ENCODE measurements at places on chromosomes 5 and 9.

DNA sequence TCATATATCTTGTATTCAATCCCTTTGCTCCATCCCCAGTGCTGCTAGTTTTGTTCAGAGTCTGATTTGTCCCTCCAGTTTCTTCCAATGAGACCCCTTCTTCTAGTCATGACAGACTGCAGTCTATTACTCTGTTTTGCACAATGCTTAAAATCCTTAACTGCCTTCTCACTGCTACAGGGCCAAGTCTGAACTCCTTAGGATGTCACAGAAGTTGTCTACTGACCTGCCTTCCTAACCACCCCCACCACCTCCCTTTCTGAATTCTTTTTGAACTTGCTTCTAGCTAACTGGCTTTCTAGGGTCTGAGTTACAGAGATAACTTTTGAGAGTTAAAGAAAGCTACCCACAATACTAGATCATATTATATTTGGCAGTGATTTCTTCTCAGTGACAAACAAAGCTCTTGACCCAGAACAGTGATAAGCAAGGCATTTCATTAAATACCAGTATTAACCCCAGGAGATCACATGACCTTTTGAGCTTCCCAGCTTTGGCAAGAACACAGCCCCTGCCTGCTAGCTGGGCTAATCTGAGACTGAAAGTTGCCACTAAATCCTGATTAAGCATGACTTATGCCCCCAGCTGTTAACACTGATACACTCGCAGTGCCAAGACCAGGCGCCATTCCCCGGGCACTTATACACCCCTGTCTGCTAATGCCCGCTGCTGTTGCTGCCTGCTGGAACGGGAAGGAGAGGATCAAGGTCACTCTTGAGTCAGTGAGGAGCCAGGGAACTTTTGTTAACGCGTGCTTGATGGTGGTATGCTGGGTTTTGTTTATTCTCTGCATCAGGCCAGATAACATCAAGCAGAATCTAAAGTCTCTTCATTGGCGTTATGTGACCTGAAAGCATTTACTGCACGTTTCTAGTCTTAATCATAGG lies 36.4 kb upstream of the ADAMTSL1 start:
- no peak for DNase-seq

DNA sequence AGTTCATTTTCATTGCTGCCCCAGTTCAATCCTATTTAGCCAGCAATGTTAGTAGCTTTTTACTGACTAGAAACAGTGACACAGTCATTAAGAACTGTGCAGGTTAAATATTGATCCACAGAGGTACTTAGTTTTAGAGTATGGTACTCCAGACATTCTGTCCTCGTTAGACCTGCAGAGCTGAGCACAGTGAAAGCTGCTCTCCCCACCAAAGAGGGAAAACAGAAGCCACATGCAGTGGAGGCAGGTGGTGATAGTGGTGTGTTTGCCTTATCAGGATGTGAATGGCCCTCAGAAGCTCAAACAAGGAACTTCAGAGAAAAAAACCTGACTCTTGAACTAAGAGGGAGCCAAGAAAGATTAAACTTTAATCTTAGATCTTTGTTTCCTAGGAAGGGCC lies 75.5 kb downstream of the UNC13B start:
- no peak for DNase-seq

- DNase-seq = no peak
Observed at GRCh38 chr5:103458497-103459040, 104.0 kb downstream of the NUDT12 start.

- DNase-seq = no peak
Observed at GRCh38 chr5:179536676-179537075, 13.7 kb upstream of the RUFY1 start.

DNA sequence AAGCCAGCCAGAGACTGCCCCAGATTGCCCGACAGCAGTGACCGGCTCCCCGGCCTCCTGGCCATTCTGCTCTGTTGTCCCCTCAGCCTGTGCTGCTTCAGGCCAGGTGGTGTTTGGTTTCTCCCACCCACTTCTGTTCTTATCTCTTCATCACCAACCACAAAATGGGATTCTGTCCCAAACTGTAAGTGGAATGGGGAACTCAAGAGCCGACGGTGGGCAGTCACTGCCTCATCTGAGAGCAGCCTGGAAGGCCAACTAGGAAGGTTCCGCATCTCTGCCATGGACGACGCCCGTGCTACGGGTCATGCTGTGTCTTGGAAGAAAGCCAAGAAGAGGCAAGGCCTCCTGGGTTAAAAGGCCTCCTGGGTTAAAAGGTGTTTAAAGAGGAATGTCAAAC lies 219.0 kb upstream of the PIK3R1 start:
- DNase-seq = no peak

DNA sequence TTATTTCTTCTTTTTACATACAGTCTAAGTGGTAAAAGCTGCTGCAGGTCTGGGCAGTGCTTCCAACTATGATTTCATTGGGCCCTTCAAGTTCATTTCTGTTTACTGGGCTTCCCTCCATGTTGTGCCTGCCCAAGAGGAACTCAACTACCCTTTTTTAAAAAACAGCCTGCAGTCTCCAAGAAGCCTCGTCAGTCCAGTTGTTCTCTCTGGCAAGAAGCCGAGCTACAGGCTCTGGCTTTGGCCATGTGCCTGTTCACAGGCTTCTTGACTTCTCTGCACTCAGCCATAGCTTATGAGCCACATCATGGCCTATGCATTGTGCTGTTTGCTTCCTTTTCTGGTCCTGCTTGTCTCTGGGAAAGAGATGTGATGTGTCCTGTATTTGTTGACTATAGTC lies 119.7 kb upstream of the PJA2 start:
- DNase-seq = no peak

- no peak for DNase-seq
Observed at GRCh38 chr9:97487107-97487506, 14.4 kb upstream of the TMOD1 start.

DNA sequence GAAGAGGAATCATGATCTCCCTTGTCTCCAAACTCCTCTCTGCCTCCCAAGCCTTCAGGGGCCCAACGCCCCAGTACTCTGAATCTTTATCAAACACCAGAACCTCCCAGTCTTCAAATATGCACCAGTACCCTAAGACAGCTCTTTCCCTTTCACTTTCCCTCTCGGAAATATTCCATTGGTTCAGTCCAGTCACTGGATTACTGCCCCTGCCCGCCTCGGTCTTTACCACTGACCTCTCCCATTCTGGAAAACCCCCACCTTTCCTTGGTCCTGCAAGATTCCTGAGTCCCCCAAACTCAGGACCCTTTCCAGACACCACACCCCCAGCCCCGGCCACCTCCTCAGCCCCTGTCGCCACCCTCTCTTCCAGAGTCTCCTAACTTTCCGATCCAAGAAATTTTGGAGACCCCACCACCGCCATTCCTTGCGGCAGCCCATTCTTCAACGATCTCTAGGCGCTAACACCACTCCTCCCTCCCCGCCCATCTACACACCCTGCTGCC lies 674 bp downstream of the C5orf15 start:
- no peak for DNase-seq

GRCh38 chr9:79195879-79196278 lies 375.9 kb upstream of the TLE4 start:
- DNase-seq = no peak

GRCh38 chr5:14695152-14695551 lies 30.6 kb downstream of the OTULIN start:
- DNase-seq = no peak

- no peak for DNase-seq
Observed at GRCh38 chr9:2967766-2968165, 123.9 kb upstream of the PUM3 start.

- DNase-seq = no peak
Observed at GRCh38 chr9:117868594-117868993, 164.4 kb downstream of the TLR4 start.

GRCh38 chr9:3736161-3736560 lies 210.4 kb upstream of the RFX3 start:
- DNase-seq = no peak

GRCh38 chr9:112571624-112572355 lies 85.2 kb downstream of the KIAA1958 start:
- no peak for DNase-seq

GRCh38 chr5:1643651-1644392 lies 120.1 kb upstream of the LPCAT1 start:
- no peak for DNase-seq

DNA sequence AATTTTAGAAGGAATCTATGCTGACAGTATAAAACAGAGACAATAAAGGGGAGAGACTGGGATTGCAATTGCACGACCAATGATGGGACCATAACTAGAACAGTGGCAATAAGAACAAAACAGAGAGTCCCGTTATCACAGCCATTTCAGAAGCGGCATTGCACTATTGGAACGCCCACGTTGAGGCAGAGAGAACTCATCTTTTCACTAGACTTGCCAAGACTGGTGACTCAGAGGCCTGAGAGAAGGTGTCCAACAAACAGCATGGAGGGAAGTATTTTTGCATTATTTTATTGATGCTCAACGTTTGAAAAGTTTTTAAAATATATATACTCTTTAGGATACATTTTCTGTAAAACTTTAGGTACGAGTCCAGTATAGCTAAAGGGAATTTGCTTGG lies 737.7 kb downstream of the TLE1 start:
- DNase-seq = no peak

GRCh38 chr9:101705135-101705661 lies 33.2 kb downstream of the GRIN3A start:
- DNase-seq = no peak

- DNase-seq = no peak
Observed at GRCh38 chr9:113935677-113936380, 59.7 kb downstream of the ZNF618 start.

- no peak for DNase-seq
Observed at GRCh38 chr5:74336297-74336696, 304.2 kb downstream of the ENC1 start.

DNA sequence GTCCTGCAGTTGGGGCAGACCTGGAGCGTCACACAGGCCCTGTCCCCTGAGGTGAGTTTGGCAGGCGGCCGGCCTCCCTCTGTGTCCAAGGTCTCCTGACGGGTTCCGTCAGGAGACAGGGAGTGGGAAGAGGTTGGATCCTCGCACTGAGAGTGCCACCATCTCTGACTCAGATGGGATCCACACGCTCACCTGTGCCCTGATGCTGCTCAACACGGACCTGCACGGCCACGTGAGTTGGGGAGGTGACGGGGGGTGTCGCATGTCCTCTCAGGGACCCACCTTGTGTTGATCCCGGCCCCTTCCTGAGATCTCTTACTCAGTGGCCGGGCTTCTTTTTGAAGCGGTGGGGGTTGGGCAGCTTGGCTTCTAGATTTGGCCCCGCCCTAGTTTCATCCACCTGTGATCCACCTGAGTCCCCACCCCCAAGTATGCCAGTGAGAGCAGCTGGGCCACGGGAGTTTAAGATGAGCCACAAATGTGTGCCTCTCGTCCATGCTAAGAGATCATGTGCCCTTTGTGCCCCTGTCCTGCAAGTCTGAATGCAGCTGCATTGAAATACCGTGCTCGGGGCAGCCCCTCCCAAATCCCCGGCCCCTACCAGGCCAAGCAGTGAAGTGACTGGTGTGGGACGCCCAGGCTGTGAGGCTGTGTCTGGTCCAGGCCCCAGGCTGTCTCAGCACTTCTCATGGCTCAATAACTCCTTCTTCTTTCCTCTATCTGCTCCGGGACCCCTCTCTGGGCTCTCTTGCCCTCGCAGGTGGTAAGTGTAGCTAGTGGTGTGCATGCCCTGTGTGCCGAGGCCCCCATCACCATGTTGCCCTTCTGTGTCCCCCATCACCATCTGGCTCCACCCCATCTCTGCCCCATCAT lies 27.2 kb downstream of the PSD2 start:
- no peak for DNase-seq

DNA sequence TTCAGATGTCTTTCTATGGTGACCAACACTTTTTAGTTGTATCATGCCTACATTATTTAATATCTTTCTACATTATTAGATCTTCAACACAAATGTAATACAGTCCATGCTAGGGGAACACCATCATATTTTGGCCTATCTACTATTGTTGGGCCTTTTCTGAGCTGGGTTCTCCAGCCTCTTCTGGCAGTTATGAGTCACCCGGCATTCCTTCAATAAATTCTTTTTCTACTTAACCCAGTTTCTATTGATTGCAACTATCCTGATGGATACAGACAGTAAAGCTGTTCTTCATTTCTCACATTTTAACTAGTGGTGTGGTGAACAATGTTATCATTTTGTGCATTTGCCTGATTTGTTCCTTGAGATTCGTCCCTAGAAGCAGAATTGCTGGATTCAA lies 529.3 kb downstream of the BNC2 start:
- no peak for DNase-seq

GRCh38 chr9:4792054-4792571 lies 631 bp upstream of the RCL1 start:
- no peak for DNase-seq

DNA sequence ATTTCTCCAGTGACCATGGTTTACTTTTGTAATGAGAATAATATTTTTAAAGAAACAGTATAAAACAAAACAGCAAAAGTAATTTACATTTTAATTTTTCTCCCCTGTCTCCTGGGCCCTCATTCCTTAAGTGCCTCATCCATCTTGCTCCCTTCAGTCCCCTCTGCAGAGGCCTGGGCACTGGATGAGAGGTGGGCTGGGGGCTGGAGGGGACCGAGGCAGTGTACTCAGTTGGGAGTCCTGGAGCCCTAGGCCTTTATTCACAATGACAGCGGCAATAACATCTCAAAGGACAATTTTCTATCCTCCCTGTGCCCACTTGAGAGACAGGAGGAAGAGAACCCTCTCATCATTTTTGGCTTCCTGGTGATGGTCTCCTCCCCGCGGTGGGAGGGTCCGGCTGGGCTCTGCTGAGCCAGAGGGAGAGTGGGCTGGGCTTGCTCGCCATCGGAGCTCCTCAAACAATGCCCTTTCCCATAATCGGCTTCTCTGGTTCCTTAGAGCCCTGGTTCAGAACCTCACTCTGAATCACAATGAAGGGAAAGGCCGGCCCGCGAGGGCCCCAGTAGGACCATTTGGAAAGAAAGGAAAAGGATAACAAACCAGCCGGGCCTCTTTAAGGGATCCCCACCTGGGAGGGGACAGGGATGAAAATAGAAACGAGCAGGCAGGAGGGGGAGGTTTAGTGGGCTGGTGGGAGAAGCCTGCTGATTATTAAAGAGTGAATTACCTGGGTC lies 9.7 kb upstream of the SMIM32 start:
- no peak for DNase-seq

DNA sequence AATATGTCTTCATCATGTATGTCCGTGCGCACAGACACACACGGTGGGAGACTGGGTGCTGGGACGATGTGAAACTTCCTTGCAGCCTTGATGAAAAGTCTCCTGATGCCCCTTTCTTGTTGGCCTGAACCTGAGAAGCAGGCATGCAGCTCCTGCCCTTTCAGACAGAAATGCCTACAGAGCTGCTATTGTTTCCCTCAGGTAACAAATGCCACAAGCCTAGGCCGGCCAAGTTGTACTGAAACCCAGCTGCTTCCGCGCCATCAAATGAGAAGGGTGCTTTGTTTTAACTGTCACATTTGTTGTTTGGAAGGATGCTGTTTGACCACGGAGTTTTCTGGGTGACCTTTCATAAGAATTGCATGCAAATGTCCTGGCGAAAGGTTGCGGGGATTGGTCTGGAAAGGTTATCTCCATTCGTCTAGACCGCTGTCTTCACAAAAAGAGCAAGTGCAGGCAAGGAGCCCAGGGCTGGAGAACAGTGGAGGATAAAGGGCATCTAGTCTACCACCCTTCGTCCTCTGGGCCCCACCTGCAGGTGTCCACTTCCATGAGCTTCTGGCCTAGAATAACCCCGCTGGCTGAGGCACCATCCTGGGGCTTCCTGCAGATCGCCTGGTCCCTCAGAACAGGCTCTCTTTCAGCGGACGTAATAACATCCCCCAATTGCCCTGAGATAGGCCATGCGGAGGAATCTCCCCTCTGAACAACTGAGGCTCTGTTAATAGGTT lies 197.2 kb downstream of the SEMA6A start:
- no peak for DNase-seq

Measured in activated CD4-positive, CD25-positive, alpha-beta regulatory T cell (primary cell).